ENCODE measurements at places on chromosomes 1 and 21.

GRCh38 chr1:47792779-47793178 is 204.4 kb downstream of the TRABD2B start:
- DNase-seq: no peak

DNA sequence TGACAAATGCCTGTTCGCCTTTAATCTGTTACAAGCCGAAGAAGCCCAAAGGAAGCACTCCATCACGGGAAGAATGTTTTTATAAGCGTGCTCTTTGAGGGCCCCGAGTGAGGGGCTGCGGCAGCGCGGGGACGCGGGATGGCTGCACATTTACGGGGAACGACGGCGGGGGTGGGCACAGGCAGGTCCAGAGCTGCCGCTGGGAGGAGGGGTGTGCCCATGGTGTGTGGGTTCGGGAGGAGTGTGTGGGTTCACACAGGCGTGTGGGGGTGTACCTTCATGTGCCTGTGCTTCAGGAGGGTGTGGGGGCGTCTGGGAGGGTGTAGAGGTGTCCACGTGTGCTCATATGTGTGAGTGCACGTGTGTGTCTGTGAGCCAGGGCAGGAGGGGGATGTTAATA is 155.9 kb upstream of the ZC3H12A start:
- DNase-seq: no peak

- DNase-seq: peak; percentile 91
These were observed 7.7 kb downstream of the ARHGEF2 start for GRCh38 chr1:155970531-155971167.

- no peak for DNase-seq
These were observed 55.5 kb downstream of the CACNA1E start for GRCh38 chr1:181538836-181539235.

DNA sequence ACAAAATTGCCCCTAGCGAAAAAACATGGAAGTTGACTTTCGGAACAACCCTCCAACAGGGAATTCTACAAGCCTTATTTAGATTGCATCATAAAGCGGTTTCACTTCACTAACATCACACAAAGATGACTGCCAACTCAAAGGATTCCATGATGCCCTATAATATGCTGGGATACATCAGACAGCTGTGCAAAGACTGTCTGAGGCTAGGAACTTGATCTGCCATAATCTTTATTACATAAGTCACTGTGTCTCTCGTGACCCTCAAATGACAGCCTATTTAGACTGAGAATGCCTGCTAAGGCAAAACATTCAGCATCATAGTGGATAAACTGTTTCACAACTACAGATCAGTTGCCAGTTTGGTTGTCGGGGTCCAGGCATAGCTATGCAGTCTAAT is 23.8 kb downstream of the FH start:
- DNase-seq: no peak
